Stimulated activated CD8-positive, alpha-beta memory T cell treated with anti-CD3 and anti-CD28 coated beads, Interleukin-15, amount 100 ng/mL, for 4 hours (primary cell): ENCODE measurements at places on chromosomes 6 and 20.

- no peak for DNase-seq
Measured at GRCh38 chr6:1439349-1439748, 50.0 kb downstream of the FOXF2 start.

DNA sequence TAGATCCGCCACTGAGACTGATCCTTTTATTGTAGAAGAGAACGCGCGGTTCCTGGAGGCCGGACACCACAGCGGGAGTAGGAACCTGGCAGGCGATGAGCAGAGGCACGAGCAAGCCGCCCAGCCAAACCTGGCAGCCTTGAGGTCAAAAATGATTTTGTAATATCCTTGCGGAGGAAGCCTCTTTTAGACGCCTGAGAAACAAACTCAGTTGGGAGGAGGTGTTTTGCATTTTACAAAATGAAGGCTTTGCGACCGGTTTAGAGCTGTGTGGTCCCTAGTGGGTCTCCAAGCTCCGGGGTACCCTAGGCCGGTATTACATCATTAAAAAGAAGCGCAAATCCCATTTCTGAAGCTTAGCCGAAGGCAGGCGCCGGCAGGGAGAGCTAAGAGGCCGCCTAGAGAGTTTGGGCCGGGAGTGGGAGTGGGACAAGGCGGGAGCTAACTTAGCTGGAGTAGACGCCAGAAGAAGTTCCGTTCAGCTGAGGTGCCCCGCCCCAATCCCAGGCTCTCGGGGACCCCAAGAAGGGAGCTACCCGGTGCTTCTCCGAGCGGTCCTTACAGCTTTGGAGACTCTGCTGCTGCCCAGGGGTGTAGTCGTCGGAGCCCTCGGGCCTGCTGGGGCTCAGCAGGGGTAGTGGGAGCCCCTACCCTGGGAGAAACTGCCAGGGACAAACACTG, 1.9 kb upstream of the TBX18 start:
- no peak for DNase-seq

GRCh38 chr6:121544691-121545090, 109.2 kb downstream of the GJA1 start:
- no peak for DNase-seq

DNA sequence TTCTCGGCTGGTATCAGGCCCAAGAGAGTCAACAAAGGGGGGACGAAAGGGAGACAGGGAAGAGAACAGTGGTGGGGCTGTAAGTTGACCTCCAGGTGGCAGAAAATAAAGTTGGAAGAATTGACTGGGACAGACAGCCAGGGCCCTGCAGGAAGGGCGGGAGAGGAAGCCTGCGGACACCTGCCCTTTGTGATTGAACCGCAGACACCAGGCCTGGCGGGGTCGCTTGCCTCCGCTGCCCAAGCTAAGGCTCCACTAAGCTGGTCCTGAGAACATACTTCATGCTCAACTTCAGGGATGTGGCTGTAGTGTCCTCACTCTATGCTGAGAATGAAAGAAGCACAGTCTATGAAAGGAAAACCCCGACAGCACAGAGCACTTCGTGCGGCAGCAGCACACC, 53.8 kb downstream of the RPP40 start:
- no peak for DNase-seq

DNA sequence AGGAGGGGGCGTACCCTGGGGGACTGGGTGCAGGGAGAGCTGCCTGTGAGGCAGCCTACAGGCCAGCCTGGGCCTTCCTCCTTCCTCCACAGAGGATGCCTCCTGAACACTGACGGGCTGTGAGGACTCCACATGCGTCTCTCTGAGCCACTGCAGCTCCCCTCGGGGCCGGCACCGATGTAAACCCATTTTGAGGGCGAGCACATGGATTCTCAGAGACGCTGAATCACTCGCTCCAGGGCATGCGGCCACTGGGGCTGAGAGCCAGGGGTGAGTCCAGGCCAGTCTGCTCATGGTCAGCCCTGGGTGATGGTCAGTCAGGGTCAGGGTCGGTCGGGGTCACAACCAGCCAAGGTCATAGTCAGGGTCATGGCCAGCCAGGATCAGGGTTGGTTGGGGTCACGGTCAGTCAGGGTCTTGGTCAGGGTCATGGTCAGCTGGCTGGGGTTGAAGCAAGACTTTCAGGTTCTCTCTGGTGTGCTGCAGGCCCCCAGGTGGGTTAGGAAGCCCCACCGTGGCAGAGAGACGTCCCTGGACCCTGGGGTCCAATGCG, 14.7 kb upstream of the RBBP8NL start:
- no peak for DNase-seq

- DNase-seq, result no peak
Measured at GRCh38 chr6:89655122-89655521, 16.6 kb upstream of the LYRM2 start.

- no peak for DNase-seq
Measured at GRCh38 chr6:44278774-44279697, 8.8 kb downstream of the TMEM151B start.

DNA sequence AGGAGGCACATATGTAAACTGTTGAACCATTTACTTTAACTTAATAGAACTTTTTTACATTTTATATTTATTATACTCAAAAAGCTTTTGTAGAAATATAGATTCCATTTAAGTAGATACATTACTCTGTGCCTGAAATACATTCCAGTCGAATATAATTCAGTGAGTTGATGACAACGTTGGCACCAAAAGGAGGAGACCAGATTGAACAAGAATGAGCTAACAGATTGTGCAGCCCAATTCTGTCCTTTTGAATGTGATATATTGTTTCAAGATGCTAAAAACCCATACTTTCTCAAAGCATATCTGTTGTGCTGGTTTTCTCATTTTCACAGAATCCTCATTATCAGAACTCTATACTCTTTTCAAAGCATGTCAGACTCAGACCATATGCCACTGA, 147.4 kb upstream of the SIM1 start:
- no peak for DNase-seq

GRCh38 chr6:80271074-80271473, 164.6 kb downstream of the BCKDHB start:
- no peak for DNase-seq

GRCh38 chr6:5994999-5995657, 11.6 kb downstream of the NRN1 start:
- no peak for DNase-seq

- no peak for DNase-seq
Measured at GRCh38 chr6:81767163-81767891, 14.8 kb upstream of the TENT5A start.

- no peak for DNase-seq
Measured at GRCh38 chr20:33177866-33178265, 9.9 kb downstream of the BPIFA2 start.

- no peak for DNase-seq
Measured at GRCh38 chr6:99894815-99895214, 99.2 kb downstream of the MCHR2 start.

- DNase-seq, result no peak
Measured at GRCh38 chr6:169310983-169311382, 57.3 kb upstream of the THBS2 start.

DNA sequence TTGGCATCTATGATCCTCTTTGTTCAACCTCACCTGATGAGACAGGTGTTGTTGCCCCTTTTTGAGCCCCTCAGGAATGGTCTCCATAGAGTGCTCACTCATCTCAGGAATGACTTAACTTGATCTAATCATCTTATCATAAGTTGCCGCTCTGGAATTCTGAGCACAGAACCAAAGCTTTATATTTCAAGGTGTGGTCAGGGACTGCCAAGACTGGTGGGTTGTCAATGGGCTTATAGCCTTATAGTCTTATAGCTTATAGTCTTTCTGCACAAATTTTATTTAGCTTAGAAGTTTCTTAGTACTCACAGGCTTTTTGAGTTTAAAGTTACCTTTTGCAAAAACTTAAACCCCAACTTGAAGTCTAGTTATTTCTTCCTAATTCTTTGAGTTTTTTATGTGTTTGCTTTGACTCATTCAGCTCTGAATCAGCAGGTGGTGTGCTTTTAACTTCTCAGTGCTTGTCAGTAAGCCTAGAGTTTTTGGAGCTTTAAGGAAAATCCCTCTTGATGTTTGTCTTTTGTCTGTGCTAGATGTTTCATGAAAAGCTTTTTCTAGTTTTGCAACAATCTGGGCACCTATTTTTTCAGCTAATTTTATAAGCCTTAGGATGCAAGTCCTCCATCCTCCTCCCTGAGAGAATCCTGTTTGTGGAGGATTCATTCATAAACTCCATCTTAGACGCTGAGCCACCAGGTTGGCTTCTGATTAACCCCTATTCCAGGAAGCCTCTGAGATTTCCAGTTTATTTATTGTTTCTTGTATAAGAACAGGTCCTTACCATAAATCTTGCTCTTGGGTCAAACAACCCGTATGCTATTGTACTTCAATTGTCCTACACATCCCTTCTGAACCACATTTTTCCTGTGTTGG, 72.3 kb upstream of the SSTR4 start:
- DNase-seq, result no peak

DNA sequence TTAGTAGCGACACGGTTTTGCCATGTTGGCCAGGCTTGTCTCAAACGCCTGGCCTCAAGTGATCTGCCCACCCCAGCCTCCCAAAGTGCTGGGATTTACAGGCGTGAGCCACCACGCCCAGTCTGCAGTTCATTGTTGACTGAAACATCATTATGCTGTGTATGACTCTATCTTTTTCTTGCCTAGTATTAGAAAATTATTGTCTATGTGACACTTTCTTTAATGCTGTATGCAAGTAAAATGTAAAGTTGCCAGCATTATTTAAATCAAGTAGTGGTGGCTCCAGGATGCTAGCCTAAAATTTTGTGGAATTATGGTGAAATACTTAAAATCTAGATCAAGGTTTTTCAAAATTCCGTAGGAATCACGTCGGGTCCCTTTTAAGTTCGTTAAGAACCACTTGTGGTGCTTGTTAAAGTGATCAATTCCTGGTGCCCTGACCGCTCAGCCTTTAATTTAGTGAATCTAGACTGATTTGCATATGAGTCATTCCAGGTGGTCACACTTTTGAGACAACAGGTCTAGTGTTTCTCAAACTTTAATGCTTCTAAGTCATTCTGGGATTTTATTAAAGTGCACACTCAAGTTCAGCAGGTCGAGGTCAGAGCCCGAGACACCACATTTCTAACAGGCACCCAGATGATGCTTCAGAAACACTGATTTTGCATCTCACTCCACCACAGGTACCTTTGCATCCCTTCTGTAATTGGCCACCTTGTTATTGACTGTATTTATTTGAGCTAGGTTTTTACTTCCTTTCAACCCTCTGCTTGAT, 132.6 kb upstream of the MTHFD1L start:
- no peak for DNase-seq
